Right hindlimb (tissue), 1 donor: ENCODE measurements at places on chromosomes 1 and 21.

GRCh38 chr21:10521091-10521598, at the start of gene TPTE:
Gene TPTE, plus strand, starts transcription at chr21:10521583. Its CDS starts 17,141 bp downstream, at chr21:10538724.
- no peak for DNase-seq

GRCh38 chr1:242205622-242206489, 207.0 kb upstream of the MAP1LC3C start:
- no peak for DNase-seq

GRCh38 chr1:15727424-15727823, 8.6 kb upstream of the SLC25A34 start:
- no peak for DNase-seq

- DNase-seq, result peak; percentile 20
Measured at GRCh38 chr1:51517361-51518032, 1.6 kb downstream of the EPS15 start.

- no peak for DNase-seq
Measured at GRCh38 chr1:30126848-30127247, 596.5 kb downstream of the MATN1 start.

DNA sequence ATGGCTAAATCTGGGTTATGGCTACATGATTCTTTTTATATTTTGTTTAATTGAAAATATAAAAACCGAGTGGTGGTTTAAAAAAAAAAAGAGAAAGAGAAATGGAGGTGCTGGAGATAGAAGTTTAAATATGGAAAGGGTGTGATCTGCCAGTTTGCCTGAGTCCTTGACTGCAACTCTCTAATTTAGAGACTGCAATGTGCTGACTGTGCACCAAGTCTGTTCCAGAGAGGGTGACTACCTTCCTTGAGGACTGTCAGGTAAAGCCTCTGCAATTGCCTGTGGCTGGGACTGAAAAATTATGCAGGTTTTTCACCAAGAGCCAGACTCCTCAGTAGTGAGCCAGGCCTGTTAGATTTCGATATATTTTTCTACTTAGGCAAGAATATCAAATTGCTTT, 1326.3 kb downstream of the BRINP3 start:
- DNase-seq, result no peak

- no peak for DNase-seq
Measured at GRCh38 chr1:10608690-10609089, 133.9 kb downstream of the PEX14 start.

- DNase-seq, result no peak
Measured at GRCh38 chr1:206834711-206835110, 30.7 kb upstream of the IL20 start.

GRCh38 chr1:4657244-4657789, 2.9 kb downstream of the AJAP1 start:
- DNase-seq, result no peak

DNA sequence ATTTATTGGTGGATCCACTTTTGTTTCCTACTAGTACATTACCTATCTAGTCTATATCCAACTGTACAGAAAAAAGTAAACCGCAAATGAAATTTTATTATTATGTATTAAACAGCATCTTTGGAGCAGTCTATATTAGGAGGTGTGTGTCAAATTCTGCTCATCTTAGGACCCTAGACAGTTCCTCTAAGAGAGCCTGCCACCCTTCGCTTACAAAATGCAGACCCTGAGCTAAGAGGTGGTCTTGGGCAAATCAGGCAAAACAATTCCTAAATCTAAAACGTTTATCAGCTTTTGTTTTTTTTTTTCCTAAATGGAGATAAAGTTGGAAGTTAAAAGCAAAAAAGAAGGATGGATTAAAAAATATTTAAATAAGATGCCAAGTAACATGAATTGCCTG, 85.3 kb downstream of the PBX1 start:
- DNase-seq, result no peak

DNA sequence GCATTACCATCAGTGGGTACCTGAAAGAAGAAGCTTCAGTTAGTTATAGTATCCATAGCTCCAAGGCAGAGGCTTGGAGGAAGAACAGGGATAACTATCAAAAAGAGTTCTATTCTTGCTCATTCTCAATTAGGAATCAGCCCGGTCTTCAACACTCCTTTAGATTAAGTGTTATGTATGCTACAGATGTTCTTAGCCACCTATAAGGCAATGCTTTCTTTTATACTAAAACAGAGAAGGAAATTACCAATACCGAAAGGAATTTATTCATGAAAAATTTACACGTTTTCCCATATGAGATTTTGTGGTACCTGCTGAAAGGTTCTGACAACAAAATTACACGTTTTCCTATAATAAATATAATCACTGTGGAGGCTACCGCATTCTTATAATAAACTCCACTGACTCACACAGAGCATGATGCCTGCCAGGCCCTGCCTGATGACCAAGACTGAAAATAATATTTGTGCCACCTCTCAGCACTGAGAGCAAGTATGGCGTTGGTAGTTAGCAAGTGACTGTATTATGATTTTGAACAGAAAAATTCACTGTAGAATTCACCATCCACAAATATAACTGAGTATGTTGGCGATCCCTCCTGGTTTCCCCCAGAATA, 58.3 kb downstream of the APP start:
- no peak for DNase-seq

- no peak for DNase-seq
Measured at GRCh38 chr1:59674595-59674994, 140.2 kb upstream of the HOOK1 start.

DNA sequence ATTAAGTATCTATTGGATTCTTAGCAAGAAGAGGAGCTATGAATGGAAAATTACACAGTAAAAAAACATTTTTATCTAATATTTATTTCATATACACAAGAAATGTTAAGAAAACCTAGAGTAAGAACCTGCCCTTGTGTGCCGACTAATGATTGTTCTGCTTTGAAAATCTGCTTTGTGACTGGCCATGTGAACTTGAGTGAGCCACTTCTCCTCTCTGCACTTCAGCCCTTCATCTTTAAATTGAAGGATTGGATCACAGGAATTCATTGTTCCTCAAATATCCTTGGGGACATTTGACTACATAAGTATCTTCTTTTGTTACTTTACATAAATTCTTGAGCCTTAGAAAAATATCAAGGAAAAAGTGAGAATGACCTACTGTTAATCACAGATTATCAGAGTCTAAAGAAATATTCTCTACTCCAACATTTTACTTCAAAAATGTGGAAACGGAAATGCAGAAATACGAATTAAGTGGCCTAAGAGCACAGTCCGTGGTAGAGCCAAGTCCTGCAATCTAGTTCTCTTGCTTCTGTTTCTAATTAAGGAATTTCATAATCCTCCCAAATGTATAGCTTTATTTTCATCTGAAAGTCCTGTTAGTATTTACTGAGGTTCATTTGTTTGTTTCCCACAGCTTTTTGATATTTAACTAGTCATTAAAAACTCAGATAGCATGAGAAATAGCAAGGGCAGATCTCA, 46.3 kb upstream of the SAMSN1 start:
- no peak for DNase-seq

- no peak for DNase-seq
Measured at GRCh38 chr1:44724296-44724954, 6.5 kb downstream of the RNU5D-1 start.

DNA sequence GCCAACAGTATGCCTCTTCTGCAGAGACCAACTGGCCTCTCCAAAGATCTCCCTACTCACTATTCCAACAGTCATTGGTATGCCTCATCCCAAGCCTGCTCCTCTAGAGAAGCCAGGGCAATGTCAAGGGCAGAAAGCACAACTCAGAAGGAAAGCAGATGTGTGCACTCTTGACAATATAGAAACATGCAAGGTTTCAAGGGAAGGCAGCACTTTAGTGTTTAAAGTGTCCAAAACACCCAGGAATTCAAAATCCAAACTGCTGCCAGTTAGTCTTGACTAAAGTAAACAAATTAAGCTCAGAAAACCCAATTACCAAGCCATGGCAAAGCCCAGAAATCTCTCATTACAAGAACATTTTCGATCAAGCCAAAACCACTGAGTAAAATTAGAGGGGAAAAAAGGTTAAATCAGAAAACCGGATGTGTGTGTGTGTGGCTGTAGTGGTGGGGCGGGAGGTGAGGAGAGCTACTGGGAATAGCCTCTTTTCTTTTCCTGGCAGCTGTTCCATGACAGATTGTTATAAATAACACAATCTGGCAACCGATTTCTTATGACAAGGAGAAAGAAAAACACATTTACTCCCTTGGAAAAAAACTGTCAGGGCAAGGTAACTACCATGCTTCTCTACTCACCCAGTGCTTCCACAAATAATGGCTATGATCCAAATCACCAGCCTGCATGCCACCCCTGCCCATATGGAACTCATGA, 39.2 kb downstream of the EIF2B3 start:
- peak; percentile 72 for DNase-seq

- no peak for DNase-seq
Measured at GRCh38 chr21:25005388-25005787, 601.9 kb downstream of the MRPL39 start.

DNA sequence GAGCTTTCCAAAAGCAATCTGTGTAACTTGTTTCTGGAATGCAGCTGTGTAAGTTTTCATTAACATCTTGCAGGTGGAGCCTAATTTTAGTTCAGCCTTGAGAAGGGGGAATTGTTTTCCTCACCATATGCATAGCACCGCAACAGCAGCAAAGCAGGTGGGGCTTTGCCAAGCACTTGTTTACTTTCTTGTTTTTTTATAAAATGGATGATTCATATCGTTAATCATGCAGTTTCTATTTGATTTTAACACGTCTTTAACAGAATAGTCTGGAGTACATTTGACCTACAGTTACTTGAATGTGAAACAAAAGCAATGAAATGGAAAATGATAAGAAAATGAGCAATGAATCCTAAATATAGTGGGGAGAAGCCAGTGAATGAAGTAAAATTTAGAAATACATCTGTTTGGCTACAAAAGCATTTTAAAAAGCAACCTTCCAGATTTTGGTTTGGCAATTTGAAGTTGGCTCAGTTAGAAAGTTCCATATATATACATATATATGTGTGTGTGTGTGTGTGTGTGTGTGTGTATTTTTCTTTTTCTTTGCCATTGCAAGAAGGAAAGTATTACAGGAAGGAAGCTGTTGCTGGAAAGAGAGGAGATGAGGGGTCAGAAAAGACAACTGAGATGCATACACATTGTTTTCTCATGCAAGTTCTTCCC, 119.0 kb upstream of the ADGRL2 start:
- peak; percentile 52 for DNase-seq

DNA sequence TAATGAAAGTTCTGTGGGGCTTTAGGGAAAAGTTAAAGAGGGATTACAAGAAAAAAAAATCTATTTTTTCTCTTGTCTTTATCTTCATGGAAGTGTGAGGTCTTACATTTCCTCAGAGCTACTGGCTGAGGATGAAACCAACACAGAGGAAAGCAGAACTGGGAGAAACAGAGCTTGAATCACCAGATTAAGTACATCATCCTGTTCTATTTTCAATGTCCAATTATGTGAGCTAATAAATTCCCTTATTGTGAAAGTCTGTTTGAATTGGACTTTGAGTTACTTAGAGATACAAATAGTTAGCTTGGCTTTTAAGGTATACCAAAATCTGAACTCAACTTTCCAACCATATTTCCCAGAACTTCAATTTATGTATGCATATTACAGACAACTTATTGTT, 69.2 kb downstream of the LPGAT1 start:
- DNase-seq, result no peak

DNA sequence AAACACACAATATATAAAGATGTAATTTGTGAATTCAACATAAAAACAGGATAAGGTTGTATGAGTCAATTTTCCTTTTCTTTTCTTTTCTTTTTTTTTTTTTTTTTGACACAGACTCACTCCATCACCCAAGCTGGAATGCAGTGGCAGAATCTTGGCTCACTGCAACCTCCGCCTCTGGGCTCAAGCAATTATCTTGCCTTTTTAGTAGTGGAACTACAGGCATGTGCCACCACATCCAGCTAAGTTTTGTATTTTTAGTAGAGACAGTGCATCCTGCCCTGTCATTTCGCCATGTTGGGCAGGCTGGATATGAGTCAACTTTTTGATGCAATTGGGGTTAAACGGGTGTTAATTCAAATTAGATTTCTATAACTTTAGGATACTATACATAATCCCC, 10.3 kb upstream of the SPRR2B start:
- no peak for DNase-seq

DNA sequence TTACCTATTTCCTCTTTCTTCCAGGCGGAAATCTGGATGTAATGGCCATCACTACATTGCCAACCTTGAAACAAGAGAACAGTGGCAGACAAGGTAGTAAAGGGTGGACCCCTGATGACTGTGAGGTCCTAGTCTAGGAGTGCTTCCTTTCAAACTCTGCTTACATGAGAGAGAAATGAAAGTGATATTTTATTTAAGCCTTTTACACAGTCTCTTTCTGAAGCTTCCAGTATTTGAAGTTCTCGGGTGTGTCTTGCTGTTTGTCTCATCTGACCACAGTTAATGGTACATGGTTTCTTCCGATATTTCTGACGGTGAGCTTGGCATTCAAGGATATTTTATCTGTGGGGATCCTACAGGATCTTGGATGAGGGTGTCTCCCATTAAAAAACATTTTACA, 215.2 kb downstream of the SLC45A1 start:
- no peak for DNase-seq

- no peak for DNase-seq
Measured at GRCh38 chr1:43235451-43236121, 34.2 kb upstream of the TMEM125 start.

GRCh38 chr1:177920091-177920490, 49.8 kb downstream of the SEC16B start:
- DNase-seq, result no peak

GRCh38 chr1:87588495-87588894, 259.8 kb downstream of the LMO4 start:
- no peak for DNase-seq

GRCh38 chr1:51439895-51440294, 79.2 kb downstream of the EPS15 start:
- DNase-seq, result no peak

DNA sequence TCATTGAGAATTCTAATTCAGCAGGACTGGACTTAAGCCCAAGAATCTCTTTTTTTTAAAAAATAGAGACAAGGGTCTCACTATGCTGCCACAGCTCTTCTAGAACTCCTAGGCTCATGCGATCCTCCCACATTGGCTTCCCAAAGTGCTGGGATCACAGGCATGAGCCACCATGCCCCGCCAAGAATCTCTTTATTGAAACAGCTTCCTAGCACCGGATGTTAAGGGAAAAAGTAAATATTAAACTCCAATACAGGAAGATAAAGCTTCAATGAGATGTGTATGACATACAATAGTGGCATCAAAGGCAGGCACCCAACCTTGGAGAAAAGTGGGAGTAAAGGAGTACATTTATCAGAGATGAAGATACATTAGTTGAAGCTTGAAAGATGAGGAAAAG, 25.5 kb downstream of the PUM1 start:
- no peak for DNase-seq

DNA sequence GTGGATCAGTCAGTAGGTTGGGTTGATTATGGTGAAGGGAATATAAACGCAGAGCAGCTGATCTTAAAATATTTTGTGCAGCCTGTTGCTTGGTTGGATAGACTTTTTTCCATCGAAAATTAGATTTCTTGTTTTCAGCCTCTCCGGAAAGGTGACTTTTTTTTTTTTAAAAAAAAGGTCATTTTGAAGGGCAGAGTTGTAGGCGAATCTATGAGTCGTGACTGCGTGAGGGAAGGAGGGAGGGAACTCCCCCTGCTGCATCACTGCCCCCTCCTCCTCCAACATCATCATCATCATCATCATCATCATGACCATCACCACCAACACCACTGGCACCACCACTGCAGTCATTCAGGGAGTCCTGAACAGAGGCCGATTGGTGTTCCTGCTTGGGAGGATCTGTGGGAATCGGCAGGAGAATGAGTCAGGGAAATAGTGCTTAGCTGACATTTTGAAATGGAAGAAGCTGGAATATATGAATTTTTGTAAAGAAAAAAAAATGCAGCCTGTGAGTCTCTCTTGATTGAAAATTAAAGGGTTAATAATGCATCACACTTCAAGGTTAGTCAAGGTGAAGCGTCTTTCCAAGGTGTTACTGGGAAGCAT, 1.2 kb downstream of the ATP1B1 start:
- DNase-seq, result no peak

GRCh38 chr1:8211883-8212579, 105.9 kb upstream of the SLC45A1 start:
- DNase-seq, result peak; percentile 51
